ENCODE measurements at places on chromosomes 11 and 22.
A peak's percentile ranks its signal among the peaks of the same experiment; 100 is the strongest.

GRCh38 chr11:116071241-116071640, 567.0 kb upstream of the CADM1 start:
- DNase-seq = no peak

GRCh38 chr11:65506772-65507505, 8.1 kb downstream of the MALAT1 start:
- DNase-seq = no peak

GRCh38 chr11:90542092-90542491, 319.2 kb upstream of the CHORDC1 start:
- DNase-seq = no peak

GRCh38 chr11:75035911-75036565, 47.3 kb downstream of the NEU3 start:
- no peak for DNase-seq

DNA sequence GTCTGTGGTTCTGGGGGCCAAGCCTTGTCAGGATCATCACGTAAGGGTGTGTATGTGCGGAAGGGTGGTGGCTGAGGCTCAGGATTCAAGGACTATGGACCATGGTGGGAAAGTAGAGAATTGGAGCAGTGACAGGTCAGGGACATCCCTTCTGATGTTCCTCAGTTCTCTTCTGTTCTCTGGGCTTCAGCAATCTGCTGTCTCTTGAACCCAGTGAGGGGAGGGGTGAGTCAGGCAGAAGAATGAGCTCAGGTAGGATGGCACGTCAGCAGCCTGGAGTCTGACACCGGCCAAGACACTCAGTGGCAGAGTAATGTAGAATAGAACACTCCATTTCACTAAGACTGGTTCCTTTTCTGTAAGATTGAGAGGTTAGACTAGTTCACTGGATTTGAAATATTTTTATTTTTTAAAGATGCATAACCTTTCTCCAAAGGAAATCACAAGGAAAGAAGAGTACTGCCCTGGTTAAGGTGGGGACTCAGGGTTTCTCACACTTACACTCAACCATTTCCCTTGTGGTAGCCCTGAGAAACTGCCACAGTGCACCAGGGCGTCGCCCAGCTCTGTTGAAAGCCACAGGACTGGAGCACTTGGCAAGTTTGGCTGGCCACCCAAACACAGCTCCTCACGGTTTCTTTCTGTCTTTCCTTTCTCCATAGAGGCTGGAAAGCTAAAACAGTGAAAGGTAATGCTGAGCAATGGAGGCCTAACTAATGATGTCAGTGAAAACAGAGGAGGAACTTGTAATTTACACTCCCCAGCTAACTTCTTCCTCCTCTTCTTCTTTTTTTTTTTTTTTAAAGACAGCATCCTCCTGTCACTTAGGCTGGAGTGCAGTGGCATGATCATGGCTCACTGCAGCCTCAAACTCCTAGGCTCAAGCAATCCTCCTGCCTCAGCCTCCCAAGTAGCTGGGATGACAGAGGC, 23.1 kb upstream of the MICAL2 start:
- no peak for DNase-seq

- peak; percentile 15 for DNase-seq
Observed at GRCh38 chr11:44905131-44905866, 45.4 kb downstream of the TP53I11 start.

DNA sequence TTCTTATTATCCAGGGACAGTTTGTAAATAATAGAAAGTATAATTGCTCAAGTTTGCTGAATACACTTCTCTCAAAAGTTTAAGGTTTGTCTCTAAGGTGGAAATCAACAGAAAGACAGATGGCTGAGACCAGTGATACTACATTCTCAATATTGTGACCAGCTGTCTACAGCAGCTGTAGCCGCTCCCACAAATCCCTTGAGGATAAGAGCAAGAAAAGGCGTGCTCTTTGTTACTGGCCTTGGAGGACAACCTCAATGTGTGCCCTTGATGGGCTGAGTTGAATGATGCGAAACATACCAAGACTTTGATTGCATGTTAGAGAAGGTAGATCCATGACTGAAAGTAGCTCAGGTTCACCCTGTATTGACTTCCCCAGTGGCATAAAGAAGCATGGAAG, 6.1 kb downstream of the OR6M1 start:
- DNase-seq = peak; percentile 64

GRCh38 chr11:27718346-27718862, 18.1 kb upstream of the BDNF start:
- peak; percentile 22 for DNase-seq

- DNase-seq = no peak
Observed at GRCh38 chr11:114317787-114318137, 21.6 kb downstream of the NNMT start.

GRCh38 chr11:64629796-64630562, 39.0 kb downstream of the SLC22A12 start:
- no peak for DNase-seq

DNA sequence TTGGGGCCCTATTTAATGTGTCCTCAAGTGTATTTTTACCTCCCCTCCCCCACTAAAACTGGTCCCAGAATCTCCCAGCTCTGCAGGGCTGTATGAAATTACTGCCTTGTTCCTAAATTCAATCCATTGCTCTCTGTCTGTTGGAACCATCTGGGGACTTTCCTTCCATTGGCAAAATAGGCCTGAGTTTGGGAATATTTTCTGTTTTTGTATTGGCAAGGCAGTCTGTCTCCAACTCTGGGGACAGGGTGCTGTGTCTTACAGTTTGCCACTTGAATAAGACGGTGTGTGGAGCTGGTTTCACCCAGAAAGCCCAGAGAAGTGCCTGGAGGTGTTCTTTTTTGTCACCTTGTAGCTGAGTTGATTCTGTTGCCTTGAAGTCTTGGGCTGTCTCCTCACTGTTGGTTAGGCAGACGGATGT, 1.3 kb downstream of the PACS1 start:
- DNase-seq = no peak

GRCh38 chr11:65826984-65827735, 6.6 kb upstream of the SNX32 start:
- no peak for DNase-seq

GRCh38 chr11:65292890-65293289, 21.8 kb upstream of the CDC42EP2 start:
- DNase-seq = no peak

DNA sequence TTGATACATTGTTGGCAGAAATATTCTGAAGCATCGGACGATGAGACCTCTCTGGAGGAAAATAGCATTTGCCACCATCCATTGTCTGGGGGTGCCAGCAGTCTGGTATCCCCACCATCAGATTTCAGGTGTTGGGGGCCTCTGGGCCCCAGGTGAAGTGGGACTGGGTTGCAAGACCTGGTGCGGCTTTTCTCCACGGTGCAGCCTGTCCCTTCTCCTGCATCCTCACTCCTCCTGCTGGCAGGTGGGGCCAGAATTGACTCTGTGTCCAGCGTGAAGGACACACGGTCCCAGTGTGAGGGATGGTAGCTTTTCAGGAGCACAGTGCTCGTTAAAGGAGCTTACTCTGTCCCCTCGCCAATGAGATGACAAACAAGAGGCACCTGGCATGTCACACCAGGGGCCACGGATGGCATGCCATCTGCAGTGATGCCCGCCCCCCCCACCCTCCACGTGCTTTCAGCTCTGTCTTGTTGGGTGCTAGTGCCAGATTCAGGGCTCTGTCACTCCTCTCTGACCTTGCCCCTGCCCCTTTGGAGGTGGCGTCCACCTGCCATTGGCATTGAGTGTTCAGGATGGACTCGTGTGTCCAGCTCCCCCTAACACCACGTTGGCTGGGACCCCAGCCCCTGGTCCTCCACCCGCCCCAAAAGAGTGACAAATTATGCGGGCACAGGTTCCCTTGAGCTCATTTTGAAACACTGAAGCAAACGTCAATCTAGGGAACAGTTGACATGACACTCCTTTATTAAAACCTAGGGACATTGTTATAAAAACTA, 62.4 kb downstream of the PARVG start:
- no peak for DNase-seq

DNA sequence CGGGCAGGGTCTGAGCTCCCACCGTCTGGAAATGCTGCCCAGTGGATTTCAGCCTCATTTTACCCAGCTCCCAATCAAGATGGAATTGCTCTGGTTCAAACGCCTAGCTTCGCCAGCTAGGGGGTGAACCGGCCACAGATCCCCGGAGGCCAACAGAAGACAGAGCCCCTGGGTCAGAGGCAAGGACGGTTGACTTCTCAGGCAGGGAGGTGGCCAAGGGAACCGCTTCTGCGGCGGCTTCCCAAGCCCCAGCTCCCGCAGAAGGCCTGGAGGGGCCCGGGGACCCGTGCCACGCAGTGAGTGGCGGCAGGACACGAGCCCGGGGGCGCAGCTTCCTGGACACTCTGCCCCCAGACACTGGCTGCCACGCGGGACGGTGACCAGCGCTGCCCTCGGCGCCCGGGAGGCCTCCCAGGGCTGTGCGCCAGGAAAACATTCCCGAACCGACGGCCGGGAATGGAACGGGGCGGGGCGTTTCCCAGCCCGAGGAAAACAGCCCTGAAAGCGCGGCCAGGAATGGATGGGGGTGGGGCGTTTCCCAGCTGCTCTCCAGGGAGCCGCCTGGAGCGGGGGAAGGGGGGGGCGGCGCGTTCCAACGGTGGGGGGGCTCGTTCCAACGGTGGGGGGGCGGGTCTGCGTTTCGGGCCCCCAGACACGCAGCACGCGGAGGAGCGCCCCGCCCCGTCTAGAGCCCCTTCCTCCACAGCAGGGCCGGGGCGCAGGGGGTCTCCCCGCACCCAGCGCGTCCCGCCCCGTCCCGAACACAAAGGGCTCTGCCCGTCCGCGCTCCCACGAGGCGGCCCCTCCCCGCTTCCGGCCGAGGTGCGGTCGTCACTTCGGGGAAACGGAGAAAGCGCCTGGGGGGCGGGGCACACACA, 13.5 kb upstream of the B4GALNT4 start:
- DNase-seq = peak; percentile 55

GRCh38 chr11:72138821-72139390, 3.4 kb downstream of the FOLR3 start:
- no peak for DNase-seq

DNA sequence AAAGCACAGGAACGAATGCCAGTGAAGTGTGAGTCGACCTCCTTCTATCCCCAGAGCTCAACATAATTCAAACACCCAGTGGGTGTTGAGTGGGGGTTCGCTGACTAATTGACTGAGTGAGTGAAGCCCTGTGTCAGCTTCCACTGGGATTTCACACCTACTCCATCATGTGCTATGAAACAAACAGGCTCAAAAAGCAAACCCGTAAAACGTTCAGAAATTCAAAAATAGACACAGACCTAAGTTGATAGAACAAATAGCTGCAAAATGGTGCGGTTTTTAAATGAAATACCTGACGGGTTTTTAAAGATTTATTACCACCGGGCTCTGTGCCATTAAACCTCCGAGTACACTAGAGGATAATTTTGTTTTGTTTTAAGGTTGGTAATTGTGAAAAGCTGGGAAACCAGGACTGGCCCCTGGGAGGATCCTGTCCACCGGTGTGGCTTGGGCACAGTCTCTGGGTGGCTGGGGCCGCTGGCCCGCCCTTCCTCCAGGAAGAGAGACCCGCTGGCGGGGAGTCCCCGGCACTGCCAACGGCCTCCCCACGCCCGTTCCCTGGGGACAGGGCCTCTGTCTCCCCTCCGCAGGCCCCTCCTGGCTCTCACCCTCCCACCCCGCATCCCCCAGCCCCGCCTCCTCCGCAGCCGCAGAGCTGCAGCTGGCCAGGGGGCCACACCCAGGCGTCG, 13.6 kb downstream of the KCNJ5 start:
- DNase-seq = no peak

- DNase-seq = no peak
Observed at GRCh38 chr11:107202241-107202640, 184.0 kb upstream of the GUCY1A2 start.

DNA sequence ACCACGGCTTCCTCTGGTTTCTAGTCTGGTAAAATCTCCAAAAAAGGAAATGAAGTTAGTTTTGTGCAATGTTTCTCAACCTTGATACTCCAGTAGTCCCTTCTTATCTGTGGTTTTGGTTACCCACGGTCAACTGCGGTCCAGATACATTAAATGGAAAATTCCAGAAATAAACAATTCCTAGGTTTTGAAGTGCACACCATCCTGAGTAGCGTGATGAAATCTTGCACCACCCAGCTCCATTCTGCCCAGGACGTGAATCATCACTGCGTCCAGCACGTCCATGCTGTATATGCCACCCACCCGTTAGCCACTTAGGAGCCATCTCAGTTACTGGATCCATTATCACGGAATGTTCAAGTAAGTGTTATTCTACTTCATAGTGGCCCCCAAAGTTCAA, 117.0 kb downstream of the FBXO7 start:
- no peak for DNase-seq

DNA sequence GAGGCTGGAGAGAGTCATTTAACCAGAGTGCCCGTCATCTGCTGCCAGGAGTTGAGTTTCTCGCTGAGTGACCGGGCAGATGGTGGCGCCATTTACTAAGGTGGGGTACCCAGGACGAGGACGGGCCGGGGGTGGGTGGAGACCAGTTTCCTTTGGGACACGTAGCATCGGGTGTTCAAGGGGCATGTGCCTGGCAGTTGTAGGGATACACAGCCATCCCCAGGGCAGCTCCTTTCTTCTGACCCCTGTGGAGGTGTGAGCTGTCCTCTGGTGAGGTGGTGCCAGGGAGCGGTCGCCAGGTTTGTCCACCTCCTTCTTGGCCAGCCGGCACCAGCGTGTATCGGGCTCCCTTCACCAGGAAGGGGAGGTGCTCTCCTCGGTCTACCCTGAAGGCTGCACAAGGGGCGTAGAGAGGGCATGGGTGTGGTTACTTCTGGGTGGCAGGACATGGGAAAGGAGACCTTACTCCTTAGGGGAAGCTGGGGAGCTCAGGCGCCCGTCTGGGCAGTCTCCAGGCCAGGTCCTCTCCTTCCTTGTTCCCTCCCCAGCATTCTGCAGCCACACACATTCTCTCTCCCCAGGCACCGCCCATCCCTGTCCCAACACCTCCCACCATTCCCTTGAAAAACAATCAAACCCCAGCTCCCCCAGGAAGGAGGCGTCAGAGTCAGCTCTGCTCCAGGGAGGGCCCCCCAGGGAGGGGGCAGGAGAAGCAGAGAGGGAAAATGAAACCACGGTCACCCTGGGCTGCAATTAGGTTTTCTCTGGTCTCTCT, 10.3 kb upstream of the MB start:
- DNase-seq = peak; percentile 35

DNA sequence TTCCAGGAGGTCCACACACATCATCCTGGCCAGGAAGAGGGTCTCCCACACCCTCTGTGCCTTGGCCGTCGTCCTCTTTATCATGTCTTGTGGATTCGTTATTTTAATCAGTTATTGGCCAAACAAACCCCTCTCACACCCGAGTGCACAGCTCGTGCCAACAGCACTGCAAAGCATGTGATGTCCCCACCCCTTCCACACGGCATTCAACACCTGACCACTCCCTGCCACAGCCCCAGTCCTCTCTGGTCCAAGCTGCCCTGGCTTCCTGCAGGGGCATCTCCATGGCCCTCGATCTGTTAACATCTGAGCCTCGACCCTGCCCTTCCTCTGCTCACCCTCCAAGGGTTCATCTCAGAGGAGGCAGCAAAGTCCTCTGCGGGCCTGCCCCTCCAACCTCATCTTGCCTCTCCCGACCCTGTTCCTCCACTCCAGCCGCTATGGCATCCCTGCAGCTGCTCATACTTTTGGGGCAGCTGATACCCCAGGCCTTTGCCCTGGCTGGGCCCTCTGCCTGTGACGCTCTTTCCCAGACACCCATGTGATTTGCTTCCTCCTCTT, 14.0 kb downstream of the MYEOV start:
- DNase-seq = no peak

- no peak for DNase-seq
Observed at GRCh38 chr11:35292279-35292678, 127.1 kb downstream of the SLC1A2 start.
